A549 (cell line): ENCODE measurements at places on chromosomes 12 and 14.

DNA sequence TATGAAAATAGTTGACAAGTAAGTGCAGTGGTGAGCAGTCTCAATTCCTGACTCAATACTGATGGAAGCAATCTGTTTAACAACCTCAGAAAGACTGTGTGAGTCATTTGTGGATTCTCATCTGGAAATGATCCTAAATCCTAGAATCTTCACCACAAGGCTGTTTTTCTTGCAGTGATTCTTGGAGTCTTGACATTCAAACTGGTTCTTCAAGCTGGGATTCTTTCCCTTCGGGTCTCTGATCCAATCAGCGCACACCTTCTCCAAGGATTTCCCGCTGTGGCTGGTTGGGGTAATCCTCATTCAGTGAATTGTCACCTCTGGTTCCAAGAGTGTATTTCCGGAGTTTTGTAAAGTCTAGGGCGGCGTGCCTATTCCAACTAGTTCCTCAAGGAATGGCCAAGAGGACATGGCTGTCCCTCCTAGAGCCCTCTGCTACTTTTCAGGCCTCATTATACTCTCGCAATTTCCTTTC is 37.7 kb upstream of the FOXJ2 start:
- DNase-seq: no peak

- no peak for DNase-seq
Observed at GRCh38 chr12:19896534-19896933, 457.2 kb downstream of the AEBP2 start.

DNA sequence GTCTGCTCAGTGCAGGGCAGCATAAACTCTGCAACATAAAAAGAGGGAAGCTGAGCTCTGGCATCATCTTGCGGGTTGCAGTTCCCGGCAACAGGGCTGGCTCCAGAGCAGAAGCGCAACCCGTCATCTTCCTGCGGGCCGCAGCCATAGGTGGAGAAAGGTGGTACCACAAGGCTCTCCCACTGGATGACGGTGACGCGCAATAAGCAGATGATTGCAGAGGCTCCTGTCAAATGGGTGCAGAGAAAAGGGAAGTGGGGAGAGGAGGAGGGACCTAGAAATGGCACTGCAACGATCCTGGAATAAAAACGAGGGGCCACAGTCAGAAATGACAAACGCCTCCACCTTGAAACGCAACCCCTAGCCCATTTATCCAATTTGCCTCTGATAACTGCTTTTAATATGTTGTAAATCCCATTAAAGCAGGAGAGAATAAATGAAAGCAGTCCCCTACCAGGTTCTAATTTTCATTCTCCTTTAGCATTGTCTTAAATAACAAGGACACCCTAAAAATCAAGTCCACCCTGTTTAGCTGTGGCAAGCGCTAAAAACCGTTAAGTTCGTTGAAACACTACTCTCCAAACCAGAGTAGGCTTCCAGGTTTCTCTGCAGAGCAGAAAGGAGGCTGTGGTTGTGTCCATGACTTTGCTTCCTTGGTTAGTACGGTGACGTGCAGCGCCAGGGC is 30.9 kb upstream of the TUBA1C start:
- DNase-seq: no peak

- no peak for DNase-seq
Observed at GRCh38 chr14:81613341-81614045, 79.8 kb upstream of the SEL1L start.

GRCh38 chr12:12999271-12999958 is 650 bp downstream of the HEBP1 start:
- no peak for DNase-seq

DNA sequence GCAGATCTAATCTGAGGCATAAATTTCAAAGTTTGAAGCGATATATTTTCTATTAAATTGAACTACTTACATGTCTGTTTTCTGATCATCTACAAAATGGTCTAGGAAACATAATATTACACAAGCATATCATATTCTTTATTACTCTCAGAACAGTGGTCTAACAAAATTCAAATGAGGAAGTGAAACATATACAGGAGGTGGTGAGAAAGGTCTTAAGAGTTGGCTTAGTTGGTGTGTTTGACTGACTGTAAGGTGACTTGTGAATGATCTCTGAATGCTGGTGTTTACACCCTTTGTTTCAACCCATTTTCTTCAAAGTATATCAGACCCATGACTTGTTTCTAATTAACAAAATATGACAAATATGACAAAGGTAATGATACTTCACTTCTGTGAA is 1156.8 kb downstream of the SLC16A7 start:
- DNase-seq: no peak

GRCh38 chr12:91023326-91024004 is 18.7 kb upstream of the EPYC start:
- no peak for DNase-seq

DNA sequence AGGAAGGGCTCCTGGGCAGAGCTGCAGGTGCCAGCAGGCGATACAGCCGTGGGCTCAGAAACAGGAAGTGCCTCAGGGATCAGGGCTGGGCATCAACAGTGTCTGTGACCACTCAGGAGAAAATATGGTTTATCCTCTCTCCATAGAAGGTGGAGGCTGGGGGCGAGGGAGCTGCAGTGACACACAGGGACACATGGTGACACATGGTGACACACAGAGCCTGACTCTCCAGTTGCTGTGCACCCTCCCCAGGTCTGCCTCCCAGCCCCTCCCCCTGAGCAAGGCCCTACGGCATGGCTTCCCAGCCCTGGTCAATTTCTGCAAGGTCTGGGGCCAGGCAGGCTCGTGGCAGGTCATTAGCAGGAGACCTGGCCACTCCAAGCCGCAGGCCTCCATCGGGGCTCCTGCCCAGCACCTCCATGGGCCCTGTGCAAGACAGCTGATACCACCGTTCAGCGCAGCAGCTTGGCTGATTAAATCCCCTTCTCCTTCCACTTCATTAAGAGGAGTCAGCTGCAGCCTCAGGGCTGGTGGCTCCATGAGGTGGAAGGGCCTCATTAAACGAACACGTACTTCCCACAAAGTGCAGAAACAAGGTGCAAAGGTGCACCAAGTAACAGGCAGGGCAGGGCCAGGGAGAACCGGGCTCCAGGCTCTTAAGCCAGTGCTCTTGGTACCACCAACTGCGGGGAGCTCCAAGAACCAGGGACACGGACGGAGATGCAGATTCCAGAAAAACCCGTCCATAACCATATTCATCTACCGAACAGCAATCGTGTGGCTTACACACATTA is 60.7 kb downstream of the CCNK start:
- no peak for DNase-seq

DNA sequence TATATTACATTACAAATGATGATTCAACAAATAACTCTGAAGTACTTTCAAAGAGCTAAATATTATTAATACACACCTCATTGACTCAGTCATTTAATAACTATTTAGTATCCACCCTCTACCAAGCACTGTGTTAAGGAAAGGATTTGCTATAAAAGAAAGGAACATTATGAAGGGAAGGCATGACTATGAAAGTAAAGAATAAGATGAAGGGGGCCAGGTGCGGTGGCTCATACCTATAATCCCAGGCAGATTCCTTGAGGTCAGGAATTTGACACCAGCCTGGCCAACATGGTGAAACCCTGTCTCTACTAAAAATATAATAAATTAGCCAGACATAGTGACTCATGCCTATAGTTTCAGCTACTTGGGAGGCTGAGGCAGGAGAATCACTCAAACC is 107.9 kb downstream of the PLCZ1 start:
- DNase-seq: no peak

- DNase-seq: no peak
Observed at GRCh38 chr14:103404032-103404918, 19.1 kb downstream of the MARK3 start.

DNA sequence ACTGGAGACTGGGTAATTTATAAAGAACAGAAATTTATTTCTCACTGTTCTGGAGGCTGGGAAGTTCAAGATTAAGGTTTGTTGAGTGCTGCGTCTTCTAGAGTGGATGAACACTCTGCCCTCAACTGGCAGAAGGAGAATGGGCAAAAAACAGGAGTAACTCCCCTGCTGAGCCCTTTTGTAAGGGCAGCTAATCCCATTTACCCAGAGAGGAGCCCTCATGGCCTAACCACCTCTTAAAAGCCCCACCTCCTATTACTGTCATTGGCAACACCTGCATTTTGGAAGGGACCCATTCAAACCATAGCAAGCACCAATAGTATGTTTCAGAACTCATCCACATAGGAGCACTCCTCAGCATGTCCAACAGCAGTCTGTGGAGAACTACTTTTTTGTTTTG is 47.4 kb downstream of the BORCS5 start:
- DNase-seq: no peak

DNA sequence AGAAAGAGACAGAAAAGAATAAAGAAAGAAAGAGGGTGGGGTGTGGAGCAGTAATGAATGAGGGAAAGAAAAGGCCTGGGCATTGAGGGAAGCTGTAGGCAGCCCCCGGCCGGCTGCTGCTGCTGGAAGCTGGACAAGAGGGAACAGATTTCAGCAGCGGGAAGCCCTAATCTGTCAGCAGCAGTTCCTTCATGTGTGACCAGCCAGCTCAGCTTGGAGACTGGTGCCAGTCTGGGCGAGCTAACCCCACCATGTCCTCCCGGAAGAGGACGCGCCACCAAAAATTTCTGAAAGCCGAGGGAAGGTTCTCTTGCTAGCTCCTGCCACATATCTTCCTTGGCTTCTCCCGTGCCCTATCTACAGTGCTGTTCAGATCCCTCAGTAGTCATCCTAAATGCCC is 236.8 kb downstream of the GRIN2B start:
- DNase-seq: no peak

DNA sequence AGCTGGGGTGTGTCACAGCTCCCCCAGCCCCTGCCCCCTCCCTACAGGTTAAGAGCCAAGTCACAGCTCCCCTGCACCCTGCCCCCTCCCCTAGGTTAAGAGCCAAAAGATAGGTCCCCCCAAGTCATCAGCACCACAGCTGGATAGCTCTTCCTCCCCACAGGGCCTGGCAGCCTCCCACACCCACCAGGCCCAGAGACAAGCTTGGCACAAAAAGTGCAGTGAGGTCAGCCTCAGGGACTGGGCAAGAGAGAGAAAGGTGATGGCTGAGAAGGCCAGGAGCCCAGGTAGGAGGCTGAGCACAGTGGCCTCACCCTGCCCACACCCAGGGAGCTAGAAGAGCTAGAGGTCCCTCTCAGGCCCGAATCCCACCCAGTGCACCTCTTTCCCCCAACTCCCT is 8.7 kb downstream of the ITGA7 start:
- DNase-seq: no peak

- DNase-seq: no peak
Observed at GRCh38 chr14:104964546-104964945, 13.6 kb downstream of the AHNAK2 start.

- DNase-seq: no peak
Observed at GRCh38 chr12:54736549-54736948, 88.4 kb upstream of the DCD start.

DNA sequence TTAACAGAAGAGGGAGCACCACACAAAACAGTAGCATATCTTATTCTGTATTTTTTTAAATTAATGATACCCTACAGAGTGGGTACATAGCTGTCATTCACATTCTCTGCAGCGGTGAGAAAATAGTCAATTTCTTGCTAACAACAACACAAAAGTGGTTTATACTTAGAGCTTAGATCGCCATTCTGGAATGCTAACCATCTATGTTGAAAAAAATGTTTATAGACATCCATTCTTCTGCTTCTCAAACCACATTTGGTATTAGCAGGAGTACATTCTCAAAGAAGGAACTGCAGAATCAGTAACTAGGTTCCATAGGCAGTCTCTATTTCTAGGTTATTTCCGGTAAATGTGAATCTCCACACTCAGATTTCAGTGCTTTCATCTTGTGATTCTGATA is 185.9 kb downstream of the PPFIA2 start:
- no peak for DNase-seq

- DNase-seq: no peak
Observed at GRCh38 chr14:24376448-24377070, 8.6 kb downstream of the NFATC4 start.

GRCh38 chr12:107488666-107489065 is 196.9 kb upstream of the PWP1 start:
- no peak for DNase-seq

DNA sequence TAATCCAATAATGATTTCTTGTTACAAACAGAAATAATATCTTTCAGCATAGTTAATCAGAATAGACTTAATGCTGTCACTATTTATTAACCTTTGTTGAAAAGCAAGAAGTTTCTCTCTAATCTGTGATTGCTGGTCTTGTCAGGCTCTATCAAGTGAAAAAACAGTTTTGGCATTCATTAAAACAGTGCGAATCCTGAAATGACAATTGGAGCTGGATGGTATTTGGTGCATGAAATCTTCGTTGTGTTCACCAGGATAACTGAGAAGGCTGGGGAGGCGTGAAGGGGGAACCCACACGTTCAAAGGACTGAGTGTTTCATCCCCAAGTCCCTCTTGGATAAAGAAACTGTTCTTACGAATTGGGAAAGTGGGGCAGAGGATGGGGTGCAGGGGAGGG is 190.2 kb upstream of the MYL2 start:
- DNase-seq: no peak

DNA sequence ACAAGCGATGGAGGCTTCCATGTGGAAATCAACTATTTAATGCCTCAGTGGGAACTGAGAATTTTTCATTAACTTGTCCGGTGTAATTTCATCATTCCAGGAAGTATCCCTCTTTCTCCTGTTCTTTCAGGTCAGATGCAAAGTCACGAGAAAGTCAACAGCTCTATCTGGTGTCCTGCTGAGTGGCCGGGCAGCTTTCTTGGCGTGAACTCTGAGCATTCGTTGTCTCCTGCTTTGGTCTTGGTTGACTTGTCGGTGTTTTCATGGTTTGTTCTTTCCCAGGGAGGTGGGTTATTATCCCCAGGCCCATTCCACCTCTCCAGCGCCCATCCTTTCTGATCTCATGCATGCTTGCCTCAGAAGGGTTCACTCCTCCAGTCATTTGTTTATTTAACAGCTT is 149.1 kb downstream of the GLT1D1 start:
- no peak for DNase-seq

GRCh38 chr12:95349291-95349690 is 124.7 kb upstream of the METAP2 start:
- DNase-seq: no peak

DNA sequence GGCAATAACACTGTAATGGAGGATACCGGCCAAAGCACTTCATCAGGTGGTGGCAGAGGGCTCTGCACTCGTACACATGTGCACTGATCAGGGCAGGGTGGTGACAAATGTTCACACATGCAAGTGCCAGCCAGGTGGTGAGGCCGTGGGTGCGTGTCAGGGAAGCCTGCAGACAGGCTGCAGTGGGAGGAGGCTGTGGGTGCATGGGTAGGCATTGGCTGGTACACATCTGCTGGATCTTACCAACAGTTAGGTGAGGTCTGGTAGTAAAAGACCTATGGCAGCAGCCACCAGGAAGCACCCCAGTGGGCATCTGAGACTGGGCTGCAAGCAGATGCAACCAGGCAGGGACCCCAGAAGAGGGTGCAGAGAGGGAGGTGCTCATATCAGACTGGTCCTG is 65.3 kb downstream of the PDE6H start:
- no peak for DNase-seq

DNA sequence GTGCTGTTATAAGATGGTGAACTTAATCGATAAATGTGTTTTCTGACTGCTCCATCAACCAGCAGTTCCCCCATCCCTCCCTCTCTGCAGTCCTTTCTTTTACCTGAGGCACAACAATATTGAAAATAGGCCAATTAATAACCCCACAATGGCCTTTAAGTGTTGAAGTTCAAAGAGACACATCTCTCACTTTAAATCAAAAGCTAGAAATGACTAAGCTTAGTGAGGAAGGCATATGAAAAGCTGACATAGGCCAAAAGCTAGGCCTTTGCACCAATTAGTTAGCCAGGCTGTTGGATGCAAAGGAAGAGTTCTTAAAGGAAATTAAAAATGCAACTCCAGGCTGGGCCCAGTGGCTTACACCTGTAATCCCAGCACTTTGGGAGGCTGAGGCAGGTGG is 43.7 kb downstream of the SAV1 start:
- DNase-seq: no peak
